Lung (tissue), 17 donors: ENCODE measurements at places on chromosomes 7 and 10. TPM values are rescaled to one million over a fixed set of nuclear protein-coding genes. Genes with fewer than 3 reads are reported as not detected.

GRCh38 chr10:53183733-53184132 is 411.1 kb upstream of the MBL2 start:
- no peak for DNase-seq
- H3K4me3 ChIP-seq = no peak overlapping the region
- H3K36me3 ChIP-seq = no peaks in the 10 kb centered on the region
- no peaks in the 10 kb centered on the region for H3K27me3 ChIP-seq
- H3K4me1 ChIP-seq = no peaks in the 10 kb centered on the region
- no peak overlapping the region for H3K27ac ChIP-seq

SRRT gene
- 58.5 TPM for total RNA-seq

DNA sequence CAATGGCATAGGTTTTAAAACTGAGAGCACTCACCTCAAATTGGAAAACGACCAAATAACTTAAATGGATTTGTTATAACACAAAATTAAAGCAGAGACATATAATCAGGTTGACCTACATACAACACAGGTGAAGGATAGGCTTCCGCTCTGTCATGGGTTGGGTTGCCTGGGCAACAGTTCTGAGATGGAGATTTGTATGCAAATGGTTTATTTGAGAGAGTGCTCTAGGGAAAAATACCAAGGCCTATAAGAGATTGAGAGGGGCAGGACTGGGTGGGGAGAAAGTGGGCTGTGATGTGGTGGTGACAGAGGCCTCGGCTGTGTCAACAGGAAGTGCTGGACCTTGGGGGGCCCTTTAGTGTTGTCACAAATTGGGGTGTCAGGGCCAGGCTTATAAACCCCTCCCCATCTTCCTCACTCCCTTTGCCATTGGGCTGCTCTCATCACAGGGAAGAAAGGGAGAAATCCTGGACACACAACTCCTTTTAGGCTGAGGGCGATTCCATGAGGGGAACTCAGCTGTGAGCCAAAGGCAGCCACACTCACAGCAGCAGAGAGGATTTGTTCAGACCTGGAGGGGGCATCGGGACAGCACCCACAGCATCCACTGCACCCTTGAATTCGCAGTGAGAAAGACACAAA is 105.4 kb upstream of the LYZL1 start:
- H3K36me3 ChIP-seq = no peaks in the 10 kb centered on the region
- no peak overlapping the region for H3K4me3 ChIP-seq
- no peak for DNase-seq
- H3K27me3 ChIP-seq = no peaks in the 10 kb centered on the region
- H3K27ac ChIP-seq = no peak overlapping the region

NRCAM gene
- total RNA-seq = 15.5 TPM

GRCh38 chr7:18320971-18321567 is 174.5 kb upstream of the HDAC9 start:
- no peak overlapping the region for H3K27ac ChIP-seq
- H3K36me3 ChIP-seq = no peaks in the 10 kb centered on the region
- H3K4me1 ChIP-seq = no peaks in the 10 kb centered on the region

GRCh38 chr10:30330497-30331168 is 18.4 kb downstream of the MTPAP start:
- H3K27me3 ChIP-seq = no peaks in the 10 kb centered on the region
- H3K4me3 ChIP-seq = no peak overlapping the region
- peaks cover 7% of the 10 kb centered on the region for H3K36me3 ChIP-seq

CAV1 gene
- total RNA-seq = 460 TPM

- H3K36me3 ChIP-seq = no peaks in the 10 kb centered on the region
- H3K4me3 ChIP-seq = no peak overlapping the region
- no peaks in the 10 kb centered on the region for H3K27me3 ChIP-seq
- H3K4me1 ChIP-seq = no peaks in the 10 kb centered on the region
- no peak for DNase-seq
These were observed 987.9 kb downstream of the KCNMA1 start for GRCh38 chr10:76649723-76650127.

DPP6 gene
- 1.3 TPM for total RNA-seq

CXCL12 gene
- total RNA-seq = 91.4 TPM

MBL2 gene
- not detected for total RNA-seq

DNA sequence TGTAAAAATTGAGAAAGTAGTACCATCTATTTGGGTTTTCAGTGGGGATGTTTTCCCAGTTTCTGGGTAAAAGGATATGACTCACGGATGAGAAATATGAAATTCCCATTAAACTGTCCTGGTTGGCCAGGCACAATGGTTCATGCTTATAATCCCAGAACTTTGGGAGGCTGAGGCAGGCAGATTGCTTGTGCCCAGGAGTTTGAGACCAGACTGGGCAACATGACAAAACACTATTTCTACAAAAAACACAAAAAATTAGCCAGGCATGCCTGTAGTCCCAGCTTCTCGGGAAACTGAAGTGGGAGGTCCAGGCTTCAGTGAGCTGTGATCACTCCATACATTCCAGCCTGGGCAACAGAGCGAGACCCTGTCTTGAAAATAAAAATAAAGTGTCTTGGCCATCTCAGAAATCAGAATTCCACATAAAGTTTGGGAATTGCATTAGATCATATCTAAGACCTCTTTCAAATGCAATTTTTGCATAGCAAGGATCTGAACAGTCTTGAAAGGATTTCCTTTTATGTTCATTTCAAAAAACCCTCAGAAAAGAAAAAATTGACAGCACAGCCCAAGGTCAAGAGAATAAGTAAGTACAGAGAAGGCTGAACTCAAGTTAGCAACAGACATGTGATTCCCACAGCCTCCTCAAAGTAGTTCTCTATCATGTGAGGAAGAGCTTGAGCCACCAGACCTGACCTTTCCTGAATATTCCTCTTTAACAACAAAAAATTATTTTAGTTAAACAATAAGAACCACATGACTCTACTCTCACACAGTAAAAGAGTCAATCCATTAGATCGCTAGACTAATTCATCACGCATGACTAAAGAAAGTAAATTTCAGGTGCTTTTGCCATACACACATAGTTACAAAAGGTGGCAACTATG is 141.5 kb upstream of the CAV2 start:
- H3K27me3 ChIP-seq = no peaks in the 10 kb centered on the region
- peaks cover 48% of the 10 kb centered on the region for H3K4me1 ChIP-seq
- H3K27ac ChIP-seq = peak overlapping the region; percentile 86

- no peak overlapping the region for H3K4me3 ChIP-seq
- no peaks in the 10 kb centered on the region for H3K36me3 ChIP-seq
- no peaks in the 10 kb centered on the region for H3K4me1 ChIP-seq
- peak; percentile 82 for DNase-seq
- no peaks in the 10 kb centered on the region for H3K27me3 ChIP-seq
- H3K27ac ChIP-seq = no peak overlapping the region
These were observed 115.5 kb upstream of the GNAI1 start for GRCh38 chr7:80018941-80019808.

DNA sequence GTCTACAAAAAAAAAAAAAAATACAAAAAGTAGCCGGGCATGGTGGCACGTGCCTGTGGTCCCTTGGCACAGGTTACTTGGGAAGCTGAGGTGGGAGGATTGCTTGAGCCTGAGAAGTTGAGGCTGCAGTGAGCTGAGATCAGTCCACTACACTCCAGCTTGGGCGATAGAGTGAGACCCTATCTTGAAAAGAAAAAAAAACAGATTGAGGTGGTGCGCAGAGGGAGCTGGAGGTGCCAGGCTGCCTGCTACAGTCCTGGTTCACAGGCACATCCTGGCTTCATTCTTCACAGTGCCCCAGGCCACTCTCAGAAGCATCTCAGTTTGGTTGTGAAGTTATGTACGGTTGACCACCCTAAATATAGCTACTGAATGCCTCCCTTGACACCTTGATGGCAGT is 4.8 kb downstream of the MMP21 start:
- H3K4me1 ChIP-seq = peaks cover 2% of the 10 kb centered on the region
- no peaks in the 10 kb centered on the region for H3K36me3 ChIP-seq
- no peaks in the 10 kb centered on the region for H3K27me3 ChIP-seq
- no peak overlapping the region for H3K27ac ChIP-seq
- H3K4me3 ChIP-seq = no peak overlapping the region

GRCh38 chr10:102281102-102281487 is 35.8 kb downstream of the GBF1 start:
- H3K27me3 ChIP-seq = no peaks in the 10 kb centered on the region
- no peak overlapping the region for H3K4me3 ChIP-seq
- H3K4me1 ChIP-seq = peaks cover 2% of the 10 kb centered on the region

- H3K36me3 ChIP-seq = peaks cover 3% of the 10 kb centered on the region
- H3K27me3 ChIP-seq = no peaks in the 10 kb centered on the region
- no peaks in the 10 kb centered on the region for H3K4me1 ChIP-seq
These were observed 30.8 kb downstream of the C10orf143 start for GRCh38 chr10:130079614-130080460.

DNA sequence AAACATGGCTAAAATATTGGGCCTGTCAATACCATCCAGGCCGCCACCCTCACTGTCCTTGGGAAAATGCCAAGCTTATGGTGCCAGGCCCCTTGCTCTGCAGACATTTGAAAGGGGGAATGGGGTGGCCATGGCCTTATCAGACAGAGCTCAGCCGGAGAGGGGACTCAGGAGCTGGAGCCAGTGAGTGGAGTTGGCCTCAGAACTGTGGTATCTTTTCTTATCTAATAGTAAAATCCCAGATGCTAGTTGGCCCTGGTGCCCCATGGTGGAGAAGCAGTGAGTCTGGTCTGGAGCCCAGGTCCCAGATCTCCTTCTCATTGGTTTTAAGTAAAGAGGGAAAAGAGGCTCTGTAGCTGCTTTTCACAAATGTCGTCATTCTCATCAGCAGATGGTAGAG is 49.6 kb upstream of the SORCS3 start:
- no peaks in the 10 kb centered on the region for H3K36me3 ChIP-seq
- no peak overlapping the region for H3K4me3 ChIP-seq
- DNase-seq = no peak
- no peaks in the 10 kb centered on the region for H3K4me1 ChIP-seq
- no peak overlapping the region for H3K27ac ChIP-seq
- H3K27me3 ChIP-seq = no peaks in the 10 kb centered on the region

ANXA8L1 gene
- 18.9 TPM for total RNA-seq

BLOC1S2 gene
- total RNA-seq = 44.4 TPM

ENTPD1 gene
- 20.9 TPM for total RNA-seq

DNA sequence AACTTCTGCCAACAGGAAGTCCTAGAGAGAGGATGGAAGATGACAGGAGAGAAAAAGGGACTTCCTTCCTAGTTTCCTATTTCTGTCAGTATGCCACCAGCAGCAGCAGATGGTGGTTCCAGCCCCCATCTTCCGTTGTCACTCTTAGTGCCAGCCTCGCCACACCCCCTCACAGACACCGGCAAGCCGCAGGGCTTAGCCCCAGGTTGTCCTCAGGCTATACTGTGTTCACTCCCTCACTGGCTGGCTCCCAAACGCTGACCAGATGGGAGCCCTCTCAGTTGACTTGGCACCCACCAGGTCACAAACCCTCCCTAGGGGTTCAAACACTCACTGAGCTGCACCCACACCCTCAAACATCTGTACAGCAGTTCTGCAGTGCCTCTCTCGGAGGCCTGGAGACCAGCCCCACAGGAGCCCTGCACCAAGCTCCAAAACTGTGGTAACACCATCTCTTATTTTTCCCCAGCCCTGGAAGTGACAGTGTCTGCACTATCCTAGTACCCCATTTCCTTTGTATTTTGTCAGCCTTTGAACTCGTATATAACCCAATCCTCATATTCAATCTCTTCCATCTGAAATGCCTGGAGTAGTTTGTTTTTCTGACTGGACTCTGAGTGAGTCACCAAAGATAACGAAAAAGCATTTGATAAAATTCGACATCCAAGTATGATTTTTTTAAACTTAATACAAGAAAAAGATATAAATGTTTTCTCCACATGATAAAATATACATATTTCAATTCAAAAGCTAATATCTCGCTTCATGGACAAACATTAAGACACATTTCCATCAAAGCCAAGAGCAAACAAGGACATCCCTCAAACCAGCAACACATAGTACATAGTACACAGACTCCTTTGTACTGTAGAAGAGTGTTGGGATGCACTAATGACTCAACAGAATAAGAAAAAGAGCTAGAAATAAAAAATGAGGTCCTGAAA is 34.5 kb downstream of the SMURF1 start:
- peaks cover 9% of the 10 kb centered on the region for H3K4me1 ChIP-seq
- H3K4me3 ChIP-seq = no peak overlapping the region

DNA sequence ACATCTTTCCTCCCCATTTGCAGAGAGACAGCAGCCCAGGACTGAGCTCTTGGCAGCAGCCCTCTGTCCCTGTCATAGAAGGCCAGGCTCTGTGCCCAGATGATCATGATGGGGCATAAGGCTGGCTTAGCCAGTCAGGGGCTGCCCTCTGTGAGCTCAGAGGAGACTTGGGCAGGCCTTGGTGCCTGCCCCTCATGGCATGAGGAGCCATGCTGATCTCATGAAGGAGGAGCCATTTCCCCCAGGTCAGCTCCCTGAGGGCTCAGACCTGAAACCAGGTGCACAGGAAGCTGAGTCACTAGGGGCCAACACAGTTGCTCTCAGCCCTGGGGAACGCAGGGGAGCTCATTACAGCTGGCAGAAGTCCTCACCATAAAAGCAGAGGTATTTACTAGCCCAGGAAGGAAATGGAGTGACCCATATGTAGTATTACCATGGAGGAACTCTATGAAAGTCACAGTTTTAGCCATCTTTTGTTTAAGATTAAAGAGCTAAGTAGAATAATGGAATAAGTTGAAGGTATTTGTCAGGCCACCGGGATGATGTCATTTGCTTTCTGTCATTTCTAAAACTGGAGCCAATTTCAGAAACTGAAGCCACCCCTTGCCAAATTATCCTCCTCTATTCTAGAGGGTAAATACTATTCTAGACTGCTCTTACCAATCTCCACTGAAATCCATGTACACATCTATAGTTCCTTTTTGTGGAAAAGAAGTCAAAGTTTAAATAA is 362.4 kb upstream of the ZNF32 start:
- H3K36me3 ChIP-seq = no peaks in the 10 kb centered on the region
- H3K27me3 ChIP-seq = no peaks in the 10 kb centered on the region
- H3K4me1 ChIP-seq = peaks cover 9% of the 10 kb centered on the region
- H3K27ac ChIP-seq = no peak overlapping the region
- no peak overlapping the region for H3K4me3 ChIP-seq
- no peak for DNase-seq

GRCh38 chr7:40996233-40996677 is 706.6 kb downstream of the INHBA start:
- DNase-seq = no peak
- no peak overlapping the region for H3K27ac ChIP-seq
- H3K27me3 ChIP-seq = no peaks in the 10 kb centered on the region
- H3K4me3 ChIP-seq = no peak overlapping the region
- H3K4me1 ChIP-seq = no peaks in the 10 kb centered on the region
- H3K36me3 ChIP-seq = no peaks in the 10 kb centered on the region

- no peaks in the 10 kb centered on the region for H3K4me1 ChIP-seq
- no peaks in the 10 kb centered on the region for H3K36me3 ChIP-seq
- H3K27ac ChIP-seq = no peak overlapping the region
- DNase-seq = no peak
- no peak overlapping the region for H3K4me3 ChIP-seq
- H3K27me3 ChIP-seq = no peaks in the 10 kb centered on the region
These were observed 674.7 kb downstream of the CCSER2 start for GRCh38 chr10:85003083-85003482.

GRCh38 chr7:33075818-33076518 is 13.4 kb upstream of the NT5C3A start:
- no peaks in the 10 kb centered on the region for H3K36me3 ChIP-seq
- no peak for DNase-seq
- no peak overlapping the region for H3K27ac ChIP-seq

ASIC3 gene
- 3.9 TPM for total RNA-seq

- H3K4me1 ChIP-seq = no peaks in the 10 kb centered on the region
- no peak overlapping the region for H3K4me3 ChIP-seq
- H3K36me3 ChIP-seq = no peaks in the 10 kb centered on the region
- H3K27ac ChIP-seq = no peak overlapping the region
These were observed 38.2 kb downstream of the WNT2 start for GRCh38 chr7:117284692-117285091.

- H3K4me1 ChIP-seq = no peaks in the 10 kb centered on the region
- no peak overlapping the region for H3K27ac ChIP-seq
- no peak overlapping the region for H3K4me3 ChIP-seq
- no peaks in the 10 kb centered on the region for H3K27me3 ChIP-seq
These were observed 50.1 kb downstream of the SKIDA1 start for GRCh38 chr10:21475393-21475792.
